ENCODE measurements at places on chromosomes 2 and 18.

GRCh38 chr18:34509163-34509562 lies 200.9 kb upstream of the DTNA start:
- no peak for DNase-seq

DNA sequence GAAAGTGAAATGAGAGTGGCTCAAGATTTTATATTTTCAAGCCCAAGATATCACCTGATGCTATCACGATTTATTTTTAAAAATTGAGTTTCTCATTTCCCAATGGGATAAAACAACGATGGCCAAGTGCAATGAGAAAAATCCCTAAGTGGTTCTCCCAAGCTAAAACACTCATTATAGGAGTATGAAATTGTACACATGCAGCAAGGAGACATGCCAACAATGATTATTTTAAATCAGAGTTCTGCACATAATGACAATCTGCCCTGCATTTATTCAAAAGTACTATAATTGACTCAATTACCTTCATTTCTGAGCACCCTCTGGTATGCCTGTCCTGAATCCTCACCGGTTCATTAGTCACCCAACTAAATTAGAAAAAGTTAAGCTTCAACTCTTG lies 12.7 kb downstream of the CYTIP start:
- no peak for DNase-seq

DNA sequence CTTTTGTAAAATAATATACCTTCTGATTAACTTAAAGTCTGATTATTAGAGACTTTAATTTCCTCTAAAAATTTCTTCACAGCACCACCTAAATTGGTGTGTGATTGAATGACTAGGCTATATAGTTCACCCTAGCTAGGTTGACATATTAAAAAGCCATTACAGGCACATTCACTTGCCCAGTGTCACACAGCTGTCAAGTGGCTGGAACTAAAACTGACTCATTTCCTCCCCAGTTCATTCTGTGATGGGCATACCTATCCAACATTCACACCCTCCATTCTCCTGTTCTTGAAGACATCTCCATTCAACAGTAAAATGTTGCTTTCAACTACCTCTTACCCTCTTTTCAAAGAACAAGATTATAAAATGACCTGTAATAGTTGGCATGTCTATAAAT lies 334.5 kb downstream of the ARHGAP15 start:
- DNase-seq = no peak

DNA sequence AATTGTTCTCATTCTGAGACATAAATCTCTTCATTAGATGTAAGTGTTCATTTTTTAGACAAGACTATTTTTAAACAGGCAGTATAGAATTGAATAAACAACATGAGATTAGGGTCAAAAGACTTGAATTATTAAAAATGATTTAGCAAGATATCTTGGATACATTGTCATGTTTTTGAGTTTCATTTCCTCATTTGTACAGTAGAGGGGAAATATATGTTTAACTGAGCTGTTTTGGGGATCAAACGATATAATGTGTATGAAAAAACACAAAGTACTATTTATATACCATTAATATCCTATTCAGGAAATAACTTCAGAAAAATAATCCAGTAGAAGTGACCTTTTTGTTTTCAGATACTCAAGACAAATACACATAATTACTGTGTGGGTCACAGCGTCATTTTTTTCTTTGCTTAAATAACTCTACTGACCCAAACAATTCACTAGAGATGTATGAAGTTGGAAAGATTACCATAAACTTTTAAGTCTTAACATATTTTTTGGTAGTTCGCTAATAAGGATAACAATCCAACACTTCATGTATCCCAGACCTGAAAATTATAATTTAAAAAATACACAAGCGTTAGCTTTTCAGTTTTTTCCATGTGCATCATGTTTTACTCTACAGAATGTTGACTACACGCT lies 896 bp upstream of the ASXL3 start:
- no peak for DNase-seq

DNA sequence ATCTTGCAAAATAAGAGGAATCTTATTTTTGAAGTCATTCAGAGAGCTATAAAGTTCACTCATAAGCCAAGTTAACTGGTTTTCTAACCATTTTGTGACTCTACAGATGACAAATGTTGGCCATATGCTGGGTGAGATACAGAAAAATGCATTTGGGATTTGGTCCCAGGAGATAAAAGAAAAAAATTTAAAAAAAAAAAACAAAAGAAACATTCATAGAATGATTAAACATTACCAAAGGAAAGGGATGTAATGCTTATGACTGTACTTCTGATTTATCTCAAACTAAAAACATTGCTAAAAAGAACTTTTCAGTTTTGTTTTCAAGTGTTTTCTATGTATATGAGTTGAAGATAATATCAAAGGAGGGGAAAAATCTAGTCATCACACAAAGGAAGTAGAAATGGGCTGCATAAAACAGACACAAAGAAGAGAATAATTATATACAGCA lies 43.1 kb downstream of the PELI1 start:
- DNase-seq = peak; percentile 55

- DNase-seq = no peak
Measured at GRCh38 chr2:47043891-47044239, 111.2 kb downstream of the STPG4 start.

DNA sequence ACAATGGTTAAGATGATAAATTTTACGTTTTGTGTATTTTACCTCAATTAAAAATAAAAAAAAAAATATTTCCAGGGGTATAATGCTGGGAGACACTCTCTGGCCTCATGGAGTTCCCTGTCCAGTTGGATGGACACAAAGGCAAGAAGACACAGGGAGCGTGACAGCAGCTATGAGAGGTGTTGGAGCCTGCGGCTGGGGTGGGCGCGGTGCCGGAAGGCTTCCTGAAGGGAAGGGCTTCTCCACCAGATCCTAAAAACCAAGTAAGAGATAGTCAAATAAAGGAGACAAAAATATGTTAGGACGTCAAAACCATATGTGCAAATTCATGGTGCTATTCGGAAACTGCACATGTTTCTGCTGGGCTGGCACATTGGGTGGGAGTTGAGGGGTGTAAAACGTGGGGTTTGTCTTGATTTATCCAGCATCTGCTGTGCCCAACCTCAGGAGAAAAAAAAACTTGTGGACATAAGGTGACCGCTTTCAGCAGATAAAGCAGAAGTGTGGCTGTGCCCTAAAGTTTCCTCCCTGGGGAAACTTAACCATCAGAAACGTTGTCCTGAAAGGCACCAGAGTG lies 467.6 kb downstream of the RNF144A start:
- no peak for DNase-seq

DNA sequence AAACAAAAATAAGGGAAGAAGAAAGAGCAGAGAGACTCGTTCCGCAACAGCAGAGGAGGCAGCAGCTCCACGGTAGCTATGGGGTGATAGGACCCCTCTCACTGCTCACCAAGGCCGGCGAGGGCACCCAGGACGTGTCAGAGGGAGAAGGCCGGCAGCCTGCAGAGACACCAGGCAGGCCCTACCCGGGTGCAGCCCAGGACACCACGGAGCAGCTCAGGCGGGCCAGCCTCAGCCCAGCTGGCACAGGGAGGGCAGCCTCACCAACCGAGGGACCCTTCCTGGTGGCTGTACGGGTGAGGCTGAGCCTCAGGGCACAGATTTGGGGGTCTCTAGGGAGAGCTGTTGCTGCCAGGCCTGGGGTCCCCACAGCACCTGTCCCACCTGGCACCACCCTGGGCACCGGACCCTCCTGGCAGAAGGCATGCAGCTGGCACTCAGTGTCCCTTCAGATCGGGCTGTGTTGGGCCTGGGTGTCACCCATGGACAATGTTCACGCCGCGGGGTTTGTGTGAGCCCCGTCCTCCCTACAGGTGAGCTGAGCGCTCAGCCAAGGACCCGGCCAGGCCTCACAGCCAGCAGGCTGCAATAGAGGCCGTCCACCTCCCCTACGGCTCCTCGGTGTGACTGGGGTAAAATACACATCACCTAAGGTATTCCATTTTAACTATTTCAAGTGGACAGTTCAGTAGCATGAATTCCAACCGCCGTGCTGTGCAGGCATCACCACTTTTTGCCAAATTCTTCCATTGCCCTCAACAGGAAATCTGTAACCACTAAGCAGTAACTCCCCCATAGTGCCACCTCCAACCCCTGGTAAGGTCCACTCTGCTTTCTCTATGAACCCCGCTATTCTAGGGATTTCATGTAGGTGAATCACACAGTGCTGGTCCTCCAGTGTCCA lies 21.6 kb downstream of the KCNG2 start:
- DNase-seq = no peak

DNA sequence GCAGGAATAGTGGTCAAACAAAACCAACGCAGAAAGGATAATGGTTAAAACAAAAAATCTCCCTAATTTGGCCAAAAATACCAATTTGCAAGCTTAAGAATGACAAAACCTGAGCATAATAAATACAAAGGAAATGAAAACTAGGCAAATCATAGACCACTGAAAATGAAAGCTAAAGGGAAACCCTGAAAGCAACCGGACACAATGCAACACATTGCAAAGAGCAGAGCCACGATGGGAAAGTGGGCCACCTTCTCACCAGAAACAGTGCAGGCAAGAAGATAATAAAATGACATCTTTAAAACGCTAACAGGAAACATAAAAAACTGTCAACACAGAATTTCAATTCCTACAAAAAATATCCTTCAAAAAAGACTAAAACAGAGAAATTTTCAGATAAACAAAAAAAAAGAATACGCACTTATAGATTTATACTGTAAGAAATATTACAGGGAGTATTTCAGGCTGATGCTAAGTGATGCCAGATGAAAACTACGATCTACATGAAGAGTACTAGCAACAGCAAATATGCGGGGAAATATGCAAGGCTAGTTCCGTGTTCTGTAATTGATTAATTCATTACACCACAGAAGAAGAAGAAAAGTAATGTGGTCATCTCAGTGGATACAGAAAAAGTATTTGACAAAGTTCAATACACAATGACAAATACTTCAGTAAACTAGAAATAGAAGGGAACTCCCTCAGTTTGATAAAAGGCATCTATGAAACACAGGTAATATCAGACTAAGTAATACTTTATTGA lies 239.5 kb downstream of the L3MBTL4 start:
- no peak for DNase-seq

DNA sequence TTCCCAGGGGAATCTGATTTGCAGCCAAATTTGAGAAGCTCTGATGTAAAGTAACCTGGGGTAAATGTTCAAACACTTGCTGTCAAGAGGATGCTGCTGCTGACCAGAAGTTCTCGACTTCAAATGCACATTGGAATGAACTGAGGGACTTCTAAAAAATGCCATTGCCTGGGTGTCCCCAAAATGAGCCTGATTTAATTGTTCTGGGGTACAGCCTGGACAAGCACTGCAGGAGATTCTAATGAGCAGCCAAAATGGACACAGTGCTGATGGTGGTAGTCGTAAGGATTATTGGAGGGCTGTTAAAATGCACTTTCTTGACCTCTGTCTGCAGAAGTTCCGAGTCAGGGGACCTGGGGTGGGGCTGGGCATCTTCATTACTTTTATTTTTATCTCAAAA lies 49.5 kb downstream of the LIPG start:
- DNase-seq = no peak

DNA sequence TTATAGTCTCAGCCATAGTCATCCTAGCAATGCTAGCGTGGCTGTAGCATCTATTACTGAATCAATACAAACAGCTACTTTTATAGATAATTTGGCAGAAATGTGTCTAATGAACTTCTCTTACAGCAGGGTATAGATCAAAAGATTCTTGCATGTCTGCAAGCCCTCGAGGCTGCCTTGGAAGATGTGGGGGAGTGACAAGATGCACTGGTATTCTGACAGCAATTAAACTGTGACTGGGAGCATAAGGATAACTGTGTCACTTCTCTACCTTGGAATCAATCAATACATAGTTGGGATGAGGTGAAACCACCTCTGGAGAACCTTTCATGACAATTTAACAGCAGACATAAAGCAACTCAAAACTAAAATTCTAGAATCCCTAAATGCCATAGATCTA lies 59.3 kb upstream of the MYO3B start:
- DNase-seq = no peak

DNA sequence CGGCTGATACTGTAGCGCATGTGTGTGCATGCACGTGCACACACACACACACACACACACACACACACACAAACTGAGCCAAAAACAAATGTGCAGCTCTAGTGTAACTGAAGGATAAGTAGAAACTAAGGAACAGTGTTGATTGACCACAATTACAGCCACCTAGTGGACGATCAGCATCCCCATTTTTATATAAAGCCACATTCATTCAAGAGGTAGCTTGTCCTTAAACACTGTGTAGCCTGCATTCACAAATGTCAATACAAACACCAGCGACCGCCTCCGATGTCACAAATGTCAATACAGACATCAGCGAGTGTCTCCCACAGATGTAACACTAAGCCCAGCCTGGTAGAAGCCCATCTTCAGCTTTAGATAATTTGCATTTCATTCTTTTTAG lies 167.4 kb downstream of the PTGR3 start:
- DNase-seq = no peak

DNA sequence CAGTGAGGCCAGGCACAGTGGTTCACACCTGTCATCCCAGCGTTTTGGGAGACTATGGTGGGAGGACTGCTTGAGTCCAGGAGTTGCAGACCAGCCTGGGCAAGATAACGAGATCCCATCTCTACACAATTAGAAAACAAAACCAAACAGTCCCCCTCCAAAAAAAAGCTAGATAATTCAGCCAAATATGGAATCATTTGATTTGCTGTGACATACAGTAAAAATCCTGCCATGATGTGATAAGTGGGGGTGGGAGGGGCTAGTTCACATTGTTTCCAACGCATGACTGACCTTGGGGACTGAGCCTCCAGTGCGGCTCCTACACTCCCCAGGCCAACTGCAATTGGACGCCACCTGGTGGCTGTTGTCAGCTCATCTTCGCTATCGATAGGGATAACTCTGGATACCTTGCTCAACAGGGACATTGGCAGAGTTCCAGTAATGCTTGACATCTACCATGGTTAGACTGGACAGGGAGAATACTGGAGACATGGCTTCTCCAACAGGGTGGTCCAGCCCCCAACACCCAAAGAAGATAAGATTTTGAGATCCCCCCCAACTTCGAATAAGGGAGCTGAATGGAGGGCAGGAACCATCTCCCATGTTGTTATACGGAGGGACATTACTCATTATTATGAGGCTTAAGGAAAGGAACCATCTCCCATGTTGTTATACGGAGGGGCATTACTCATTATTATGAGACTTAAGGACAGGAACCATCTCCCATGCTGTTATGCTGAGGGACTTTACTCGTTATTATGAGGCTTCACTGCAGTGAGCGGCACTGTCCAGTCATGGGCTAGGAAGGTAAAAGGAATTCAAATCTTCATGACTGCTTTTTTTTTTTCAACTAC lies 135.9 kb downstream of the TGIF1 start:
- DNase-seq = peak; percentile 71

GRCh38 chr2:238924032-238924431 lies 76.1 kb downstream of the TWIST2 start:
- DNase-seq = no peak

GRCh38 chr18:28095041-28095440 lies 81.9 kb downstream of the CDH2 start:
- DNase-seq = no peak

All from CD4-positive, alpha-beta T cell treated with Interleukin-4 for 4 hours (primary cell).